NCI-H1417 treated with DMSO at 0.1 percent for 48 hours (cell line): ENCODE measurements at places on chromosomes 5 and 9.

DNA sequence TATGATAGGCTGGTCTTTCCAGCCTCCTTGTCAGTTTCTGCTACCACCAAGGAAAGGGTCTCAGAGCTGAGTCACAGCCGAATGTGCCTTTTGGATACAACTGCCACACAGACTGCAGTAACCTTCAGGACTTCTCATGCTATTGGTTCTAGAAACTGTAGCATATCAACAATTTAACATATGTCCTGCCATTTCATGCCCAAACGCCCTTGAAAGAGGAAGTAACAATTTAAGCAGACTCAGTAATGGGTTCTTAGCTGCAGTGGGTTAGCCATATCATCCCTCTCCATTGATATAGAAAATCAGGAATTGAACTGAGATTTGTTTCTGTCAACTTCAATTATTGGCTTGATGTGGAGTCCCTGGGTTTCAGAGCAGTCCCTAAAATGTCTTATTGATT, 4.1 kb upstream of the CLK4 start:
- DNase-seq: no peak

- DNase-seq: no peak
Observed at GRCh38 chr9:129602598-129603415, 18.1 kb downstream of the C9orf50 start.

DNA sequence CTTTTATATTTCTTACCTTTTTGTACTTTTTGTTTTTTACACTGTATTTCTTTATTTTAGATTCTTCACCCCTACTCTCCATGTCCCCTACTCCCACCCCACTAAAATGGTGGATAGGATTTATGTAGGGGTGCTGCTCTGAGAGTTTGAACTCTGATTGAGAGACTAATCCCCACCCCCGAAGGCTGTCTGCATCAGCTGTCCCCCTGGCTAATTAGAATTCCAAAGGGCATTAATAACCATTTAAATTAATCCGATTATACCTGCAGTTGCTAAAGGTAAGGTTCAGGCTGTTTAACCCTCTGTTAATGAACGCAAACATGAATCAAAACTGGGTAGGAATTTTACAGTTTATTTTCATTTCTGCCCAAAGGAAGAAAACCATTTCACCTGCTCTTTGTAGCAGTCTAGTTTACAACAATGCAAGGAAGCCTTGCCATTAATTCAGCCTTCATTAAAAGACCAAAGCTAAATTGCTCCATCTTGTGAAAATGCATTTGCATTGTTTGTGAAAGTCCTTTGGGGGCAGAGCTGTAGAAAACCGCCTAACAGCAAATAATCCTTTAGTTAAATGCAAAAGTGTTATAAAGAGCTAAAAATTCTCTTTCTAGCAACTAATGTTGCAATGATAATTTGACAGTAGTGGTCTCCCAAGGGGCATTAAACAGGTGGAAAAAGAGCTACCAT, 71.2 kb downstream of the ZCCHC7 start:
- DNase-seq: no peak

DNA sequence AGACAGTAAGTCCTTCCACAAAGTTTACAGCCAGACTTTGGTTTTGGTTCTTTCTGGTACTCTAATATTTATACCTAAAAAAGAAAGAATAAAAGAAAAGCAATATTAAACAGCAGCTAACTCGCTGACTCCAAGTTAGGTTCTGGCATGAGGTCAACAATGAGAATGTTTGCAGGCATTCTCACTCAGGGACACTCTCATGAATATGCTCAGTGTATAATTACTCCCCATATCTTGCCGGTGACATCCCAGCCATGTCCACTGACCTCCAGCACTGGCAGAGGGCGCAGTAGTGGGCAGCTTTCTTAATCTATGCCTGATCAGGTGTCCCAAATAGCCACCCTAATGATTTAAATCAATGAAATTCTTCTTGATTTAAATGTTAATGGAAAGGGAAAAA, 151.5 kb downstream of the BNC2 start:
- DNase-seq: no peak

- no peak for DNase-seq
Observed at GRCh38 chr9:130933114-130934046, 5.7 kb downstream of the FIBCD1 start.

DNA sequence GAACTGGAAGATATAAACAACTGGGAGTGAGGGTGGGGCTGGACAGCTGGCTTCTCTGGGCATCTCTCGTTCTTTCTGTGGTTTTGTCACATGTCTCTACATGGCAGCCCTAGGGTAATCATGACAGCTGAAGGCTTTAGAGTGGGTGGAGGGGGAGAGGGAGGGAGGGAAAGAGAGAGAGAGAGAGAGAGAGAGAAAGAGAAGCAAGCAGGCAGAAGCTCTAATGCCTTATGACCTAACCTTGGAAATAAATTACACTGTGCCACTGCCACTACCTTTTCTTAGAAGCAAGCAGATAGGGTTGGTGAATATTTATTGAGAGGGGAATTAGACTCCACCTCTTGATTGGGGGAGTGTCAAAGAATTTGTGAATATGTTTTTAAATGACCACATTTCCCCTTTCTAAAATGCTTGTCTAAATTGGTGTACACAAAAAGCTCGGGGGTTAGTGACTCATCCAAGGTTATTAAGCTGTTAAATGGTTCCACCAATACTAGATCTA, 2.6 kb upstream of the DAPK1 start:
- DNase-seq: no peak

DNA sequence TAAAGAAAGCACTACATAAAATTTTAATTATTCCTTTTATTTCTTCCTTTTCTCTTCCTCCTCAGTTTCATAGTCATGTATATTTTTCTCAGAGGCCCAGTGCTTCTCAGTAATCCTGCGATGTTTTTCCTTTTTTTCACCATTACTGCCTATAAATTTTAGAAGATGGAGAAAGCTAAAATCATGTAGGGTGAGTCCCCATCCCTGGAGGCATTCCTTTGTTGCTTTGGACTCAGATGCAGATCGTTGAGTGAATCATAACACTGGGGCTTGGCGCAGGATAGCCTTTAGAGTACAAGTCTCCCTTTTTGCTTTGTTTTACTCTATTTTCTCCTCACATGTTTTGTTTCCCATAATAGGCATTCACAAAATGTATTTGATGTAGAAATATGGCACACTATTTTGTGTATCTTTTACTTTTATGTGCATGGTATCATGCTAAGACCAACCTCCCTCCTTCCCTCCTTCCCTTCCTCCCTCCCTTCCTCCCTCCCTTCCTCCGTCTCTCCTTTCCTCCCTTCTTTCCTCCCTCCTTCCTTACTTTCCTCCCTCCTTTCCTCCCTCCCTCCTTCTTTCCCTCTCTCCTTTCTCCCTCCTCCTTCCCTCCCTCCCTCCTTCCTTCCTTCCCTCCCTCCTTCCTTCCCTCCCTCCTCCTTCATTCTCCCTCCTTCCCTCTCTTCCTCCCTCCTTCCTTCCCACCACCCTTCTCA, 72.4 kb downstream of the NUDT12 start:
- no peak for DNase-seq

DNA sequence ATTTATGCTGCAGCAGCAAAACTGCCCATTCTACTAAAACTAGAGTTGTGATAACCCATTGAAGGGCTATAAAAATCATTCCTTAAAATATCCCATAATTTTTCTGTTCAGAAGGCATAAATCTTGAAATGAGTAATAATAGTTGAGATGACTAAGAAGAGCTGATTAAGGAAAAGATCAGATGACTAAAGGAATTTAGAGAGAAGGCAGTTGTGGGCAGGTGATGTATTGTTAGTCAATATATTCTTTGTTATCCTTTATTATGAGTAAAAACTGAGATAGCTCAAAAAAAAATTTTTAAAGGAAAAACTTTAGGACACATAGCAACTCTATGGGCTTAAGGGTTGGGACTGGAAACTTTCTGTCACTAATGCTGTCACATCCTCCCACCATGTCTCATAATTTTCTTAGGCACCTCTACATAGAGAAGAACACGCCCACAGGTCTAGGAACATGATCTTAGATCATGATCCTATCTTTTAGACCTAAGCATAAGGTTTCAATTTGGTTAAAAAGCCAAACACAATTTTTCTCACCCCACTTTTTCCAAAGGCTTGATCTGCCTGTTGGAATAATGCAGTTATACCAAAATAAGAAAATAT, 597.5 kb upstream of the MEF2C start:
- DNase-seq: no peak

- DNase-seq: no peak
Observed at GRCh38 chr9:120901755-120902568, 24.6 kb downstream of the TRAF1 start.

GRCh38 chr5:61919920-61920319, 386.1 kb upstream of the KIF2A start:
- DNase-seq: peak; percentile 69

- peak; percentile 49 for DNase-seq
Observed at GRCh38 chr9:112439171-112439570, 47.5 kb upstream of the KIAA1958 start.

DNA sequence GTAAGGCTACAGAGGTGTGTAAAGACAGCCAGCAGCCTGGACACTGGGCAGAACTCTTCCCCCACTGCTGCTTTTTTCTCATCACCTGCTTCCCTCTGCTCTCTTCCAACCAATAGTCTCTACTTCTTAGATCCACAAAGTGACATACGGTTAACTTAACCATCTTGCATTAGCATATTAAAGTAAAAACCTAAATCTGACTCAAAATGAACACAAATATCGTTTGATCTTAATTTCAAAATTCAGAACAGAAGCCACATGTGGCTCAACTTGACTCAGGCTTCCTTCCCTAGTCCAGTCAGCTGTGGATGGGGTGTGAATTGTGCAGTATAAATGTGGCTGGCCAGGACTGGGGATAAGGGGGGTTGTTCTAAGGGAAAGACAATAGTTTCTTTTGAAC, 114.3 kb downstream of the STARD4 start:
- no peak for DNase-seq

DNA sequence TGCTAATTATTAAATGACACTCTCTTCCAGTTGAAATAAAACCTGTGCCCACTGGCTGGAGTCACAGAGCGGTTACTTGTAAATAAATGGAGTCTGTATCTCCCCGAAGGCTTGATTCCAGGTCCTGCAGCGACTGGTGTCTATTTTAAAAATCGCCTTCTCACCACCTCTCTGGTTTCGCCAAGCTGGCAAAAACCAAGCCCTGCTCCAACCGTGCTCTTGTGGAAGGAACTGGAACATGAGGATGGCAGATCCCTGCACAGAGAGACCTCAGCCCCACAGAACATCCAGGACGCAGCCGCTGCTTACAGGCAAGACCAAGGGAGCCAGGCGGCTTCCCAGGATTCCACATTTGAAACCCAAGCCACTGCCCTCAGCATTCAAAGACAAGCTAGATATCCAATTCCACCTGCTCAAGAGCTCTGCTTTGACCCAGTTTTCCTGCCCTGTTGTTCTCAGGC, 15.0 kb downstream of the SEMA4D start:
- no peak for DNase-seq

GRCh38 chr9:121744687-121745395, 93.4 kb downstream of the DAB2IP start:
- no peak for DNase-seq

DNA sequence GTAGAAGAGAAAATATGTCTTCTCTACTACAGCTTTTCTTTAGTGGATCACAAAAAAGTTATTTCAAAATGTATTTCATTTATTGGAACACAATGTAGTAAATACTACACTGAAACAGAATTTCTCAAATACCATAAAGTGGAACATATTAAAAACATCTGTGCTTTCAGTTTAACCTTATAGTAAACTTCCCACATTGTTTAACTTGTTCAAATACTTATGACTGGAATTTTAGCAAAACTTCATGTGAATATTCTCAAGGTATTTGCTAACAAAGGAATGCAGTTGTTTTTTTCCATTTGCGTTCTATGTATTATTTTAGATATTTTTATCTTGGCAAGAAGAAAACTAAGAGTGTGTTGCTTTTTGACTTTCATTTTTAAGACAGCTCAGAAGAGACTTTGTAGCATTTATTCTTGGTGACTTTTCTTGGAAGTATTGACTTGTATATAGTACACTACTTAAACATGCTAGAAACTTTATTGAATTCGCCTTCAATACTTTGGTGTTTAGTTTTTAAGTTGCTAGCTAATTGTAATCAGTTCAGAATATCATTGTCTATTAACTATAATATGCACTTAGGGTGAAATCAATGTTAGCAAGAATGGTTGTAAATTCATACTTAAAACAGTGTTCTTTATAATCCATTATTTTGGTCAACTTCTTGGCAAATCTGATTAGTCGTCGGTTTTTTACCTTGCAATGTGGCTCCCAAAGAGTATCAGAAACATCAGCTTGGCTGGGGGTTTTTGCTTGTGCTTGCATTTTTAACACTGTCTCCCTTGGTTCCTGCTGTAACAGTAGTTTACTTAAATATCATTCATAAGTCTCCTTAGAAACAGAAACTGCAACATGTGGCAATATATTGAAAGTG, 5.0 kb upstream of the RHOBTB3 start:
- no peak for DNase-seq

GRCh38 chr5:15689836-15690235, 189.9 kb downstream of the FBXL7 start:
- no peak for DNase-seq

GRCh38 chr9:101485924-101486692, 47.5 kb upstream of the RNF20 start:
- DNase-seq: peak; percentile 42

- no peak for DNase-seq
Observed at GRCh38 chr5:156379206-156379605, 52.2 kb downstream of the SGCD start.

DNA sequence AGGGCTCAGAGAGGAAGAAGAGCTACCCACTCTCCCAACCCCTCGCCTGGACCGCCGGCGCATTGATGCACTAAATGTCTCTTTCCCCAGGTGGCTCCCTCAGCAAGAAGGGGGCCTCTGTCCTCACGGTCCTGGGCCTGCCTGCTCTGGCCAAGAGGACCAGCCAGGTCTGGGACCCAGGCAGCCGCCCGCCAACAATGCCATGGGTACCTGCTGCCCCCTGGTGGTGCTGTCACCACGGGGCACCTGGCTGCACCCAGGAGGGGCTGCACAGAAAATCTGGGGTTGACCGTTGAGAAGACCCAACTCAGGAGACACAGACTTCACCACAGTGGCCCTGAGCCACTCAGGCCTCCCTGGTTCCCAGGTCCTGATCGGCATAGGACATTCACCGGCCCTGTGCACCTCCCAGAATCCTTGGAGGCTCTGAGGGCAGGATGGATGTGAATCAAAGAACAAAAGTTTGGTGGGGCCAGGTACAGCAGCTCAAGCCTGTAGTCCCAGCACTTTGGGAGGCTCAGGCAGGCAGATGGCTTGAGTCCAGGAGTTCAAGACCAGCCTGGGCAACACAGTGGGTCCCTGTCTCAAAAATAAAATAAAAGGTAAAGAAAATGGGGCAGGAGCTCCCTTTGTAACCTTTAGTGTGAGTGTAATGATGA, 2.4 kb upstream of the VAV2 start:
- no peak for DNase-seq

DNA sequence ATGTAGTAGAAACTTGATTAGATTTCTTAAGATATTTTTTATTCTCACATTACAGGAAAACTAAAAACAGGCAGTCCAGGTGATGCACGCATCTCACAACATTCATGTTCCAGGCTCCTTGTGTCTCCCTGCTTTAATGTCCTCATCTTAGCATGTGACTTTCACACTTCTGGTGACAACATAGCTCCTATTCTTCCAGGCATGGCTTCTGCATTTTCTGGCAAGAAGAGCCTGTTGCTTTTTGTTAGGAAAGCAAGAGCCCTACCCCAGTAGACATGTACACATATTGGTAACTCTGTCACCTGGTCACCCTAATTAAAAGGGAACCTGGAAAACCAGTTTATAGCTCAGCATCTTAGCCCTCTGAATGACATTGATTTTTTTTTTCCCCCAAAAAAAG, 92.5 kb downstream of the PPIC start:
- DNase-seq: no peak

- no peak for DNase-seq
Observed at GRCh38 chr5:1374030-1374678, 29.3 kb upstream of the CLPTM1L start.

- no peak for DNase-seq
Observed at GRCh38 chr5:10892147-10892910, 131.3 kb upstream of the DAP start.

GRCh38 chr9:115295734-115296133, 177.8 kb upstream of the TNC start:
- DNase-seq: no peak
